ENCODE measurements at places on chromosomes 4 and X.

DNA sequence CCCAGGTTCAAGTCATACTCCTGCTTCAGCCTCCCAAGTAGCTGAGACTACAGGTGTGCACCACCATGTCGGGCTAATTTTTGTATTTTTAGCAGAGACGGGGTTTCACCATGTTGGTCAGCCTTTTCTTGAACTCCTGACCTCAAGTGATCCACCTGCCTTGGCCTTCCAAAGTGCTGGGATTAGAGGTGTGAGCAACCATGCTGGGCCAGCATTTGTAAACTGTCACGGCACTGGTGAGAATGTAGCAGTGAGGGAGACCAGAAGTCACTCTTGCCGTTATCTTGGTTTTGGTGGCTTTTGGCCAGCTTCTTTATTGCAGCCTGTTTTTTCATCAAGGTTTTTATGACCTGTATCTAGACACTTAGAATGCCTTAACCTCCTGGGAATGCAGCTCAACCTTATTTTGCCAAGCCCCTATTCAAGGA lies 22.4 kb downstream of the PCDH18 start:
- DNase-seq, result no peak

- no peak for DNase-seq
These were observed 481.7 kb upstream of the AGA start for GRCh38 chr4:177923888-177924287.

DNA sequence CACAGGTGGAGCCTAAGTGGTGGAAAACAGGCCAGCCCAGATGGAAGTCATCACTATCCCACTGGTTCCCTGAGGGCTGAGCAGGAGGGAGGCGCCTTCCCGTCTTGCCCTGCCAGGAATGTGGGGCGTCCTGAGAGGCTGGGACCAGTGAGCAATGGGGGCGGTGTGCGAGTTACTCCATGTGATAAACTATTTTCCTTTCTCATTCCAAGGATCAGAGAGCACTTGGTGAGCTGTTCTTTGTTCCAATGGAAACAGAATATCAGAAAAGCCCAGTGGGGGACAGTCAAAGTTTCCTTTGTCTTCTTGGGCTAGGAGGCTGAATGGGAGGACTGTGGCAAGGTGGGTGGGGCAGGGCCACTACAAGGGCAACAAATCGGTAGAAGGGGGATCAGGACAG lies 86.2 kb downstream of the NHSL2 start:
- no peak for DNase-seq

GRCh38 chr4:69708211-69708610 lies 52.2 kb downstream of the SULT1B1 start:
- no peak for DNase-seq

DNA sequence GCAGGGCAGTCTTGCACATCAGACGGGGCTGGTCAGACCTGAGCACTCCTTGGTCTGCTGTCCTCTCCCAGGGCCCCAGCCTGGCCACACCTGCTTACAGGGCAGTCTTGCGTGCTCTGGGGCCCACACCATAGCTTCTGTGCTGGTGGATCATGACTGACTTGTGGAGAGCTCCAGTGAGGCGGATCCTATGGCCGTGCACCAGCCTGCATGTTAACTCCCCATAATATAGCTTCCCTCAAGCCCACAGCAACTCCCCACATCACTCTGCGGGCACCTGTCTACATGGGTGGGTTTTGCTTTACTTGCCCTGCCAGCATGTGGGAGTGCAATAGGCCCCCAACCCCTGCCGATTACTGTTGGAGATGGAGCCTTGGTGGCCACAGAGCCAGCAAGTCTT lies 8.2 kb upstream of the TMSB15B start:
- no peak for DNase-seq

Measured in stimulated activated CD4-positive, alpha-beta T cell treated with anti-CD3 and anti-CD28 coated beads, TNF-alpha, amount 100 ng/mL, for 4 hours (primary cell).